ENCODE measurements at places on chromosomes 3 and 15.

DNA sequence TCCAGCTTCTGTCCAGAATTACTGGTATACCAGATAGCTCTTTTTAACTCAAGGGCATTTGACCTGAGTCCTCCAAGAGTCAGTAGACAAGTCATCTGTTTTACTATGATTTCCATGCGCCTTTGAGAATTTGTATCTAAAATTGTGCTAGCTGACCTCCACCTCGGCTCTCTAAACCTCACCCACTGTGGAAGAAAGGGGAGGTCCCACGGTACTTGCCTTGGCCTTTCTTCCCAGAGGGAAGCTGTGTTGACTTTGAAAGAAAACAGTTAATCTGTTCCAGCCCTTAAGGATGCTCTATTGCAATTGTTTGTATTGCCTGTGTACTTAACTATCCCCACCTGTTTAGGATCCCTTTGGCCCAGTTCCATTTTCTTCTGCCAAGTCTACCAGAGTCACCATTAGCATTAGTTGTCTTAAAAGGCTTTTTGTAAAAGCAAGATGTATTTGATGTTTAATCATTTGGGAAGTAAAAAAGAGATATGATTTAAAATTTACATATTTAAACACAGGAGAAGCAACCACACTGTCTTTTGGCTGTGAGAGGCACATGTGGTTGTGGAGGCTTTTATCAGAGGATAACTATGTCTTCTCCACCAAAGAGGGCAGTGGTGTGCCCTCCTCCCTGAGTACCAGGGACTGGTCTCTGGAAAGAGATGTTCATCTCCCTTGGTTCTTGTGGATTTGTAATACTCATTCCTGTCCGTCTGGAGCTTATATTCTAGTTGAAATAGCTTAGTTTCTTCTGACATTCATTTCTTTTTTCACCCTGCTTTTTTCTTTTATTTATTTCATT lies 88.8 kb downstream of the CRTC3 start:
- DNase-seq = peak; percentile 34

- no peak for DNase-seq
Measured at GRCh38 chr3:46565077-46565476, 1.0 kb downstream of the LRRC2 start.

DNA sequence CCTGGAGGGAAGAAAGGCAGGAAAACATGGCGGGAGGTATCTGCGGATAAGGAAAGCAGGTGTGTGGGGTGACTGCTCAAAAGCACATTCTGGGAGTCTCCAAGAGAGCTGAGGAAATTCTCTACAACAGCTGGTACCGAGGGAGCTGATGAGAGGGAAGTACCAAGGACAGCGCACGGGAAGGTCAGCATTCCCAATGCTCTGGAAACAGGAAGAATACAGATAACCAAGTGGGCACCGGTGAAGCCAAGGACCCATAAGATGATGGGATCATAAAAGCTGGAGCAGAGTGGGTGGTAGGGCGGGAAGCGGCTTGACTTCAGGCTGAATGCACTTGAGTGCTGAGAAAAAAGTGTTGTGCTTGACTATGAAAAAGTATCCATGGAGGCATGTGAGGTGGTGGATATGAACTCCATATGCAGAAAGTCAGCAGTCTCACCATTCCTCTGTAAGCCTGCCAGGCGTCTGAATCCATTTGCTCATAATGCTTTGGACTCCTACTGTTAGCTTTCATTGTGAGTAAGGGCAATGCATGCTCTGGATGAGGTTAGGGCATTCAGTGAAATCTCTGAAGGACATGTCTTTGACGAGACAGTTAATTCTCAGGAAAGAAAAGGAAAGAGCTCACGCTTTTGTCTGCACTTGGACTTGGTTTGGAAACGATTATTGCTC lies 215.5 kb downstream of the NR1D2 start:
- DNase-seq = no peak

DNA sequence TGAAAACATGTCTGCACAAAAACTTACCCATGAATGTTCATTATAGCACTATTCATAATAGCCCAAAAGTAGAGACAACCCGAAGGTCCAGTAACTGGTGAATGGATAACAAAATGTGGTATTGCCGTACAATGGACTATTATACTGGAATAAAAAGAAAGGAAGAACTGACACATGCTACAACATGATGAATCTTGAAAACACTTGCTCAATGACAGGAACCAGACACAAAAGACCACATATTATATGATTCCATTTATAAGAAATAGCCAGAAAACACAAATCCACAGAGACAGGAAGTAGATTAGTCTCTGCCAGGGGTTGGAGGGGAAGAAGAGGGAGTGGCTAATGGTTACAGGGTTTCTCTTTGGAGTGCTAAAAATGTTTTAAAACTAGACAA lies 18.3 kb downstream of the SHC4 start:
- DNase-seq = no peak

GRCh38 chr3:110858549-110858948 lies 213.1 kb upstream of the NECTIN3 start:
- DNase-seq = no peak

GRCh38 chr3:58989955-58990354 lies 59.9 kb downstream of the CFAP20DC start:
- DNase-seq = no peak

- DNase-seq = peak; percentile 83
Measured at GRCh38 chr3:128473180-128473519, 6.5 kb upstream of the DNAJB8 start.

GRCh38 chr15:75925440-75925839 lies 21.8 kb downstream of the FBXO22 start:
- no peak for DNase-seq

DNA sequence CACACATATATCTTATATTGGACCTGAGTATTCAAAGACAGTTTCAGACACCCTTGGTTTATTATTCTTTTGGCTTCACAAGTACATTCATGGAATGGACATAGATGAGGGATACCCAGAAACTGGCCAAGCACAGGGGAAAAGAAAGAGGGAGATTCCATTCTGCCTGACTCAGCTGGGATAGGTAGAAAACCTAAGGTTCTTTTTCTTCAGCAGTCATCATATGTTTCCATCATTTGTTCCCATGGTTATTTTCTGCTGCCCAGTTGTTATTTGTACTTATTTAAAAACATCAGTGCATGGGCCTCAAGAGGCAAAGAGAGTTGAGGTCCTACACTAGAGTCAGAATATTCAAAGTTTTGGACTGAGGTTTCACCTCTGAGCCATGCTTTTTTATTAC lies 91.8 kb downstream of the FILIP1L start:
- no peak for DNase-seq

DNA sequence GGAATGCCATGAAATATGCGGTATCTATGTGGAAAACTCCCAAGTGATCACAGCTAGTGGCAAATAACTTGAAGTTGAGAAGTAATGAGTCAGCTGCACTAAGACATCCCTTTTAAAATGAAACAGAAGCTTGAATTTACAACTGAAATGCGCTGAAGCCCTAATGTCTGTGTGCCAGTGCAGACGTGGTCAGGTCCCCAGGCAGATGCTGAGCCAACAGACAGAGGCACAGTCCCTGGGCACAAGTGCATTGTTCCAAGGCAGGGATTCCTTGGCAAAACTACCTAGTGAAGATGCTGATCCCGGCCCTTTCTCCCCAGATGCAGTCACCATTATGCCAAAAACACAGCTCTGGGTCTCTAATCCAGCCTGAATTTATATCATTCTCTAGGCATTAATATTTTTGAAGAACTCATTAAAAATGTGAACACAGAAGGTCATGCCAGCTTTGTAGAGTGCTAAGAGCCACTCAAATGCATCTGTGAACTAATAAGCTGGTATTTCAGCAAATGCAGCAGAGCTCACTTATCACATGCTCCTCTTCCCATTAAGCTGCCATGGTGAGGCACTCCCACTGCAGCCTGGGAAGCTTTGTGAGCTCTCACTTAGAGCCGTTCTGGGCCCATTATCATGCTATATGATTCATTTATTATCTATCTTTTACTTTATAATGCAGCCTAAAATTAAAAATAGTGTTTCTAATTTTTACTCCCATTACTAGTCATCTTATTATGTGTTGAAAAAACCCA lies 200.1 kb downstream of the GABRB3 start:
- DNase-seq = no peak

DNA sequence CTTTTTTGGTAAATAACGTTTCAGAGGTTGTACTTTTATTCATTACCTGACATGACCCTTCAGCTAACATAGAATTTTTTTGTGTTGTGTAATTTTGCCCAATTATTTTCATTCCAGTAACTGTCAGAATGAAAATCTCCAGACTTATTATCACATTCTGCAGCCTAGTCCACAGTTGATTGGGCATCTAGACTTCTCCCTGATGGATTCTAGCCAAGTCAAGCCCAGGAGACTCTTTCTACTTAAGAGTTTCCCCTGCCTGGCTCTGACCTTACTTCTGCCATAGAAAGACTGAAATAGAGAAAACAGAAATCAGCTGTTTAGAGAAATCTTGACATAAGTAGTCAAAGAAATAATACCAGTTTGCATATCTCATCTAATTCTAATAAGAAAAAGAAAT lies 82.9 kb upstream of the CDAN1 start:
- DNase-seq = no peak

DNA sequence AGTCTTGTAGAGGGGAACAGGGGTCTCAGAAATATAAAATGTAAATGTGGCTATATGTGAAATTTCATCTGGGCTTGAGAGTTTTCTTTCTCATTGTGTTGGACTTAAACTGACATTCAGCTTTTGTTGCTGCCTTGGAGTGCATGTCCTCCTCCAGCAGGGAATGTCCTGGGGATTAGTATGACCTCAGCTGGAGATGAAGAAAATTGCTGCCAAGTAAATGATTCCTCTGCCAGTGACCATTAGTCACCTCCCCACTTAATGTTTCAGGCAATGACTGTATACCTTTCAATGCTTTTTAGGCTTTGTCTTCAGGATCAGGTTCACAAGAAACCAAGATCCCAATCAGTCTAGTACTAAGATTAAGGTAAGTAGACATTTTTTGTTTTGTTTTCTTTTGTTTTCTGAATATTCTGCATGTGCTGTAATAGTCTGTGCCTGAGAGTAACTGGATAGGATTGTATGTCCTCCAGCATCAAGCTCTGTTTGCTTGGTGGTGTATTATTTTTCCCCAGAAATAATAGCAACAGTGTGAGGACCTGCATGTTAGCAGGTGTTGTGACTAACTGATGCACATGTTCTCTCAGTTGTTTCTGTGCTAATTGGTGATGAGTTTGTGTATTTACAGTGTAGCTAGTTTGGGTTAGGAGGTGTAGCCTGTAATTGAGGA lies 18.1 kb upstream of the SLC22A13 start:
- DNase-seq = no peak

- peak; percentile 53 for DNase-seq
Measured at GRCh38 chr3:33915796-33916546, 117.5 kb downstream of the PDCD6IP start.
